ENCODE measurements at places on chromosomes 13 and 19.

GRCh38 chr13:38398711-38399493 is 49.3 kb downstream of the UFM1 start:
- no peak for DNase-seq

GRCh38 chr19:15173746-15174404 is 26.9 kb downstream of the NOTCH3 start:
- no peak for DNase-seq

GRCh38 chr13:30593001-30593400 is 24.7 kb upstream of the USPL1 start:
- no peak for DNase-seq

DNA sequence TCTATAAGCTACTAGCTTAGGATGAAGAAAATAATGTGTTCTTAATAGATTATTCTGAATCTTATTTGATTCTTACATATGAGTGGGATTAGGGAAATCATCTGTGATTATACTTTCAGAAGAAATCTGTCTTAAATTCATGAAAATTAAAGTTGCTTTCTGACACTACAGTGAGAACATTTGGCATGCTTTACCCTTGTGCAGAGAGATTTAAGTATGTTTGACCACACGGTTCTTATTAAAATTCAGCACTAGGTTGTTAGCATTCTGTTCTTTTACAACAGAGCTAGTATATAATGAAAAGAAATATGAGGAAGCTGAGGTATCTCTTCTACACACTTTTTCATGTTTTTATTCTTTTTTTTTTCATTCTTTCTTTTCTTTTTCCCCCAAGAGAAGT is 2723.9 kb downstream of the PCDH9 start:
- no peak for DNase-seq

DNA sequence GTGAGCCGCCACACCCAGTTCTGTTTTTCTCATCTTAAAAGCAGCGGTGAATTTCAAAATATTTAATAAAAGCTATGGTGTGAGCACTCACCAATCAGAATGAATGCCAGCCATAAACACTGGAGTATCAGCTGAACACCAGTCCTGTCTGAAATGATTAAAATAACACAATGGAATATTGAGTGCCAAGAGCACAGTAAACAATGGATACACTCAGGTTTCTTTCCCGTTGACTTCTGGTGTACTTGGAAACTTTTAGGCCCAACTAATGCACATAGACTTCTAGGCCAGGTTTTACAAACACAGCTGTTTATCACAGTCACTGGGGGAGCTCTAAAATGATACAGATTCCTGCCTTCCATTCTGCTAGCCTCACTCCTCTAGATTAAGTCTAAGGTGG is 68.3 kb downstream of the SLC6A16 start:
- no peak for DNase-seq

GRCh38 chr13:87128036-87128435 is 543.1 kb upstream of the SLITRK5 start:
- no peak for DNase-seq

DNA sequence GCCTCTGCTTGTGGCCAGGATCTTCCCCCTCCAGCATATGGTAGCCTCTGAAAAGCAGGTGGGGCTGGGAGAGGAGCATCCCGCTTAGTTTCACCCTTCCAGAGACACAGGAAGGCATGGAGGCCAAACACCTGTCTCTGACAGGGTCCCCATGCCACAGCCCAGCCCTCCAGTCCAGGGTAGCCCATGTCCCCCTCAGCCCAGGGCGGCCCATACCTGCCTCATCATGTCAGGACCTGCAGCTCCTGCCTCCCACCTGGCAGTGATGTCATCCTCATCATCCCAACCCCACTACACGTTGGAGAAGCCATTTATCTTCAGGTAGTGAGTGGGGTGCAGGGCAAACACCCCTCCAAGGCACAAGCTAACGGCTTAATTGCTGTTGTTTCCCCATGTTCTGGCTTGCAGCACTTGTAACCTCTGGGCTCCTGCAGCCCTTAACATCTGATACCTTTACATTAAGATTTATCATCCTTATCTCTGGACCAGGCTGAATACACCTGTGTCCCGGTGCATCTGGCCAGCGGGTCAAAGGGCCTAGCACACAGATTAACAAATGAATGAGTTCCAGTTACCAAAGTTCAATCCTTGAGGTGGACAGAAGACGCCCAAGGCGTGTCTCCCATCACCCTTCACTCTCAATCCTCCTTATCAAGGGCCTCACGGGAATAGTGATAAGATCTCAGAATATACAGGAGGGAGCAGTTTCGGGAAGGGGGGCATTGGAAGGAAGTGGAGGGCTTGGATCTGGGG is 22.2 kb downstream of the ZNF175 start:
- DNase-seq: no peak

GRCh38 chr13:42279080-42279479 is 7.1 kb downstream of the AKAP11 start:
- DNase-seq: no peak

- no peak for DNase-seq
These were observed 195.2 kb downstream of the KLF12 start for GRCh38 chr13:73939071-73939380.

- DNase-seq: no peak
These were observed 571.2 kb downstream of the LIG4 start for GRCh38 chr13:107644136-107644535.

DNA sequence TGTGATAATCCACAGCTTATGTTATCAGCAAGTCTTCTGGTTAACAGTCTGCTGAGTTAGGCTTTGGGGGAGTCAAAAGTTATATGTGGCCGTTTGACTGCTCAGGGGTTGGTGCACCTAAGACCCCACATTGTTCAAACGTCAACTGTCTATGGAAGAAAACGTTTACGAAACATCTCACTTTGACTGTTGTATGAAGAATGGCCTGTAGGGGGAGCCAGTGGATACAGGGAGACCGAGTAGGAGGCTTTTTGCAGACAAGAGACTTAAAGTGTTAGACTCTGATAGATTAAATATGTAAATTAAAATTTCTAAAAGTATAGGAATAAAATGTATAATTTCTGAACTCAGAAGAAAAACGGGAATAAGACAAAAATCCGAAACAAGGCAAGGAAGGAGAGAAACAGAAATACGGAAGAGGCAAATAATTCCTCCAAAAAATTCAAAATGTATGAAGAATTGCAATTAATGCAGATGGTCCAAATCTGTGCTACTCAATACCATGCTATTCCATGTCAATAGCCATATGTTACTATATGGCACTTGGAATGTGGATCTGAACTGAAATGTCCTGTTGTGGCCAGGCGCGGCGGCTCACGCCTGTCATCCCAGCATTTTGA is 37.8 kb downstream of the TNFSF14 start:
- DNase-seq: peak; percentile 60

GRCh38 chr19:17393914-17394313 is at the start of gene CCDC194:
Gene CCDC194 (minus strand): TSS chr19:17394196. CDS start chr19:17394158, 38 bp downstream.
- no peak for DNase-seq

DNA sequence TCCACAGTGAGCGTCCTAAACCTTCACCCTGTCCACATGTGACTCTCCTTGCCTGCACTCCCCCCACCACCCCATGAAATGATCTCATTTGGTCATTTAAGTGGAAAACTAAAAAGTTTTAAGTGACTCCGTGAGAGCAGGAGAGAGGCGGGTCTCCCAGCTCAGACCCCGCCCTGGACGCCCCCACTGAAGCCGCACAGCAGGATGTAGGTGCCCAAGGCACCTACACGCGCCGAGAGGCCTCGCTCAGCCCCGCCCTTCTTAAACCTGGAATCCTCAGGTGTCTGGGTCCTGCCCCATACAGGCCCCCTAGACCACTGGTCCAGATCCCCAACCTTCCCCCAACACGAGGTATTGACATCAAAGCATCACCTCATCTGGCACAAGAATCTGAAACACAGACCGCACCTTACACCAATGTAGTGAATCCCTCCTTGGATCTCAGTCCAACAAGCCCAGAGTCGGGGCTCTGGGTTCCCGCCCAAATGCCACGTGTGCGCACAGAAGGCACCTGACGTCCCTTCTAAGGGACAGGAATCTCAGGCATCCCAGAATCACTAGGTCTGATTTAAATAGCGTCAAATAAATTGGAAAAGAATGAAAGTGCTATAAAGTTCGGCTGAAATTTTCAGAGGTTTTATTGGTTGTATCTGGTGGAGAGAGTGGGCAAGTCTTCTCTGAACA is 3.5 kb downstream of the IGFL1 start:
- no peak for DNase-seq

- DNase-seq: no peak
These were observed 63.5 kb downstream of the TUBA3C start for GRCh38 chr13:19117913-19118739.

GRCh38 chr13:112569821-112570220 is 18.1 kb downstream of the TUBGCP3 start:
- no peak for DNase-seq

- no peak for DNase-seq
These were observed 659.0 kb downstream of the SLITRK6 start for GRCh38 chr13:85140192-85140591.

DNA sequence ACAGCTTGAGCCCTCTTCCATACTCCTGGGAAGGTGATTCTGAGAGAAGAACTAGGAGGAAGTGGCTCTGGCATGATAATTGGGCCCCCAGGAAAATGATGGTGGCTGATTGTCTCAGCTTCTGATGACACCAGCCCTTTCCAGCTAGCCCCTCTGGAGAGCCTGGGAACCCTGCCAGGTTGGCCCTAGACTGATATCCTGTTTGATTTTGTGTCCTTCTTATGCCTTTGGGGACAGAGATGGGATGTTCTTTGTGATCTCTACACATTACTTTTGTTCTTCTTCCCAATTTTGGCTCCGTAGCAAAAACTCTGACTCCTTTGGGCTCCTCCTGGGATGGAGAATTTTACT is 39.7 kb downstream of the ERICH6B start:
- no peak for DNase-seq

- DNase-seq: no peak
These were observed 6.8 kb upstream of the KPTN start for GRCh38 chr19:47490847-47491246.

DNA sequence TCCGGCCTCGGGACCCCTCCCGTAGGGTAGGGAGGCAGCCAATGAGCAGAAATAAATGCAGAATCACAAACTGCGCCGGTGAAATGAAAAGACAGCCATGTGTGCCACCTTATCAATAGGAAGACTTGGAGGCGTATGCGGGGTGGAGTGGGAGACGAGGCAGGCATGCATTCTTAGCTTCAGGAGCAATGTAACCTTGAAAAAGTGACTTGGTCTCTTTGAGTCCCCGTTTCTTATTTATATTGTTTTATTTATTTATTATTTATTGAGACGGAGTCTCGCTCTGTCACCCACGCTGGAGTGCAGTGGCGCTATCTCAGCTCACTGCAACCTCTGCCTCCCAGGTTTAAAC is 16.0 kb downstream of the SSC5D start:
- no peak for DNase-seq

- DNase-seq: peak; percentile 28
These were observed 59.8 kb downstream of the URI1 start for GRCh38 chr19:30001791-30002190.

- no peak for DNase-seq
These were observed 509.0 kb upstream of the MIR17HG start for GRCh38 chr13:90838317-90838960.

DNA sequence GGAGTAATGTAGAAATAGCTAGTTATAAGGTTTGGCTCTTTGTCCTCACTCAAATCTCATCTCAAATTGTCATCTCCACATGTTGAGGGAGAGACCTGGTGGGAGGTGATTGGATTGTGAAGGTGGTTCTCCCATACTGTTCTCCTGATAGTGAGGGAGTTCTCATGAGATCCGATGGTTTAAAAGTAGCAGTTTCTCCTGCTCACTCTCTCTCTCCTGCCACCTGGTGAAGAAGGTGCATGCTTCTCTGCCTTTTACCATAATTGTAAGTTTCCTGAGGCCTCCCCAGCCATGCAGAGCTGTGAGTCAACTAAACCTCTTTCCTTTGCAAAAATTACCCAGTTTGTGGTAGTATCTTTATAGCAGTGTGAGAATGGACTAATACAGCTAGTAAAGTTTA is 849.4 kb downstream of the DACH1 start:
- no peak for DNase-seq

DNA sequence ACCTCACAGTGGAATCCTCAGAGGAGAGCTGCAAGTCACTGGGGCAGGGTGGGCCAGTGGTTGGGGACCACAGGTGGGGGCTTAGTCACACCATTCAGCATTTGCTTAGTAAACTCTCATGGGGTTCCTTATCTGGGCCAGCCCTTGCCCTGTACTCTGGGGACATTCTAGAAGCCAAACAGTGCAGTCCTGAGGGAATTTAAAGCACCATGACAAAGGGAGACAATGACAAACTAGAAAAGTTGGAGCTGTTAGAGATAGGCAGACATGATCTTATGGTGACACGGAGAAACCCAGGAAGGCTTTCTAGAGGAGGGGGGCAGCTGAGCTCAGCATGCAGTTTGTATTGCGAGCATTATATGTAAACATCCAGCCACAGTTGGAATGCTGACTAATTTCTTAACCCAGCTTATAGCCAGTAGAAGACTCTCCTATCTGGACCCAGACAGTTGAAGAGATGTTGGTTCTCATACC is 87.6 kb downstream of the ZNF429 start:
- no peak for DNase-seq

GRCh38 chr19:41225238-41226052 is 6.4 kb downstream of the AXL start:
- no peak for DNase-seq

GRCh38 chr13:30331331-30331771 is 24.0 kb upstream of the KATNAL1 start:
- DNase-seq: no peak

GRCh38 chr13:41660411-41660810 is 203.1 kb downstream of the RGCC start:
- no peak for DNase-seq

DNA sequence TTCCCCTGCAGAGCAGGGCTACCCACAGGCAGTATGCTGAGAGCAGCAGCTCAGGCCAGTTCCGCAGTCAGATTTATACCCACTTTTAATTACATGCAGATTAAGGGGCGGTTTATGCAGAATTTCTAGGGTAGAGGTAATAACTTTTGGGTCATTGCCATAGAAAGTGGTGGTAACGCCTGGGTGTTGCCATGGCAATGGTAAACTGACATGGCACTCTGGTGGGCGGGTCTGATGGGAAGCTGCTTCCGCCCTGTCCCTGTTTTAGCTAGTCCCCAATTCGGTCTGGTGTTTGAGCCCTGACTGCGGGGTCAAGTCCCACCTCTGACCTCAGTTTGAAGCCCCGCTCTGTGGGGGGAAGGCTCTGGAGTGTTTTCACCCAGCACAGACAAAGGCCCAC is 141.1 kb upstream of the VSTM2B start:
- DNase-seq: no peak

GRCh38 chr19:35549174-35549788 is 3.9 kb downstream of the TMEM147 start:
- peak; percentile 77 for DNase-seq

- DNase-seq: no peak
These were observed 31.5 kb upstream of the FNDC3A start for GRCh38 chr13:48944221-48944620.

DNA sequence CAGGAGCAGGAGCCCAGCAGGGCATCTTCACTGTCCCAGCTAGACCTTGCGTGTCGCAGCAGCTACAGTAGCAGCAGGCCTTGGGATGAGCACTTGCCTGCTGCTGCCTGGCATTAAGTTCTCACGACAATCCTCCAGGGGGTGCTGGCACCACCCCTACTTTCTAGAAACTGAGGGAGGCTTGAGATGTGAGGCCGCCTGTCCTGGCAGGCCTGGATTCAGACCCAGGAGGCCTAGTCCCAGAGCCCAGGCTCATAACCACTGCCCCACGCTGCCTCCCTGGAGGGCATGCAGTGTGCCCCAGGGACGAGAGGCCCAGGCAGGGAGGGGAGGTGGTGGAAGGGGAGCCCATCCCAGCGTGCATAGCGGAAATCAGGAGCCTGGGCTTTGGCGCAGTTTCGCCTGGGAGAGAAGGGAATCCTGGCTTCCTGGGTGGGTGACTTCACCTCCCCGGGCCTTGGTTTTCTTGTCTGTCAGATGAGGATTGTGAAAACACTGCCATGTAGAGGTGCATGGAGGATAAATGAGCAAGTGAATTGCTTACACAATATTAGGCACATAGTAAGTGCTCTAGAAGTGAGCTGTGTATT is 26.1 kb downstream of the PPP5C start:
- no peak for DNase-seq
